ENCODE measurements at places on chromosomes 13 and 19.

GRCh38 chr19:18427080-18427742, 8.0 kb downstream of the SSBP4 start:
- H3K27ac ChIP-seq, result no peak overlapping the region
- no peak overlapping the region for H3K4me3 ChIP-seq
- no peak for DNase-seq
- peaks cover 10% of the 10 kb centered on the region for H3K36me3 ChIP-seq

DNA sequence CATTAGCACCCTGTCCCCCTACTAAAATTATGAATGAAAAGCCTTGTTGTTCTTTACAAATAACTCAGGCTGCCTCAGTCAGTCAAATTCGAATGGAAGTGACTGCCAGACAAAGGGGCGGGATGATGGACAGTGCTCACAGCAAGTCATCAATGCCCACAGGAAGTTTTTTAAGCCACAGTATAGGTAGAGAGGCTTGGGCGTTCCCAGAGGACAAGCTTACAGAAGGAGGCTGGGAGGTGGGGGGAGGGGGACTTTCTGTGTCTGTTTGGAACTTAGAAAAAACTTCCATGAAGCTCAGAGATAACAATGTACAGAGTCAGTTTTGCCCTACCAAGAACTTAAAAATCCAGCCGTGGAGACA, 18.5 kb upstream of the SPRY2 start:
- H3K27ac ChIP-seq, result no peak overlapping the region
- H3K4me3 ChIP-seq, result no peak overlapping the region
- no peak for DNase-seq
- peaks cover 4% of the 10 kb centered on the region for H3K27me3 ChIP-seq
- H3K36me3 ChIP-seq, result no peaks in the 10 kb centered on the region
- no peaks in the 10 kb centered on the region for H3K4me1 ChIP-seq

- no peak overlapping the region for H3K27ac ChIP-seq
- peaks cover 24% of the 10 kb centered on the region for H3K4me1 ChIP-seq
- H3K36me3 ChIP-seq, result peaks cover 27% of the 10 kb centered on the region
- peak; percentile 72 for DNase-seq
- H3K4me3 ChIP-seq, result no peak overlapping the region
Measured at GRCh38 chr19:16369664-16370576, 45.3 kb downstream of the KLF2 start.

DNA sequence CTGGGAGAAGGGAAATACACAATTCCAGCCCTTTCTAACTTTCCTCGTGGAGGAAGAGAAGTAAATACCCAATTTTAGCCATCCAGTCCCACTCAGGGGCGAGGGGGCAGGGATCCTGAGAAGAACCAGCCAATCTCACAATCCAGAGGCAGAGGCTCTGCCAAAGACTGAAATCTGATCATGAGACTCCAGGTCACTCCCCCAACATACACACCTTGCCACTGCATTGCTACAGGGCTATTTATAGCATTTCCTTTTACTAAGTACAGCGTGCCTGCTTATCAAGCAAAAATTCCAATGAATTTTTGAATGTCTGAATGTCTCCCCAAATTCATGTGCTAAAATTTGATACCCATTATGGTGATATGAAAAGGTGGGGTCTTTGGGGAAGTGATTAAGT, 1687.5 kb downstream of the EFNB2 start:
- no peak for DNase-seq
- no peak overlapping the region for H3K4me3 ChIP-seq
- no peak overlapping the region for H3K27ac ChIP-seq
- H3K27me3 ChIP-seq, result no peaks in the 10 kb centered on the region
